ENCODE measurements at places on chromosomes 2 and 18. TPM values are rescaled to one million over a fixed set of nuclear protein-coding genes. Genes with fewer than 3 reads are reported as not detected.

The ASTL gene
- total RNA-seq, result not detected

The RAX gene
- not detected for total RNA-seq

The POTEJ gene
- total RNA-seq, result not detected

The STK11IP gene
- total RNA-seq, result 11.3 TPM

The POTEC gene
- total RNA-seq, result not detected

The RESP18 gene
- not detected for total RNA-seq

The MYO3B gene
- 0.49 TPM for total RNA-seq

The AQP12A gene
- total RNA-seq, result not detected

The VIT gene
- 56.5 TPM for total RNA-seq

The UBXN4 gene
- total RNA-seq, result 51.6 TPM

GRCh38 chr2:3631161-3631850 is 26.7 kb upstream of the ALLC start:
- no peak overlapping the region for H3K4me3 ChIP-seq
- no peaks in the 10 kb centered on the region for H3K27me3 ChIP-seq
- H3K27ac ChIP-seq, result no peak overlapping the region
- no peaks in the 10 kb centered on the region for H3K36me3 ChIP-seq

GRCh38 chr2:227717687-227718567 is at the start of gene SLC19A3:
SLC19A3 (minus strand) TSS chr2:227718028; CDS start chr2:227702318, 15,710 bp downstream.
- H3K27me3 ChIP-seq, result no peaks in the 10 kb centered on the region
- H3K27ac ChIP-seq, result peak within 1 kb of the TSS; percentile 34
- no peaks in the 10 kb centered on the region for H3K36me3 ChIP-seq

- no peak overlapping the region for H3K27ac ChIP-seq
- no peak for DNase-seq
- no peaks in the 10 kb centered on the region for H3K36me3 ChIP-seq
- H3K4me1 ChIP-seq, result no peaks in the 10 kb centered on the region
- no peaks in the 10 kb centered on the region for H3K27me3 ChIP-seq
- H3K4me3 ChIP-seq, result no peak overlapping the region
Measured at GRCh38 chr2:110783196-110783873, 51.0 kb downstream of the ACOXL start.

GRCh38 chr2:186325827-186326535 is 160.1 kb upstream of the ZC3H15 start:
- H3K4me1 ChIP-seq, result no peaks in the 10 kb centered on the region
- no peaks in the 10 kb centered on the region for H3K36me3 ChIP-seq
- no peaks in the 10 kb centered on the region for H3K27me3 ChIP-seq
- no peak overlapping the region for H3K27ac ChIP-seq
- H3K4me3 ChIP-seq, result no peak overlapping the region
- no peak for DNase-seq

DNA sequence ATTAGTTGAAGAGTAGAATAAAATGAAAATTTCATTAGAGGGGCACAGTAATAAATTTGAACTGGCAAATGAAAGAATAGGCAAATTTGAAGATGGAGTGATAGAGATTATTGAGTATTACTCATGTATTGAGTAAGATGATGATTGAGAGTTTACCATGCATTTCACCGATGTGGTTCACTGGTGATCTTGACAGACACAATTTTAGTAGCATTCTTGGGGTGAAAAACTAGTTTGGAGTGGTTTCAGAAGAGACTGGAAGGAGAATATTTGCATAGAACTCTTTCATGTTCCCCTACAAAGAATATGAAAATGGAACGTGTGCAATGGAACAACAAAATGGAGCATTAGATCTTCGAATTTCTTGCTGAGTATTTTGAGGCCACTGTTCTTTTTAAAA is 121.4 kb downstream of the ASXL3 start:
- H3K4me3 ChIP-seq, result no peak overlapping the region
- H3K4me1 ChIP-seq, result no peaks in the 10 kb centered on the region
- H3K27me3 ChIP-seq, result no peaks in the 10 kb centered on the region
- no peak overlapping the region for H3K27ac ChIP-seq

DNA sequence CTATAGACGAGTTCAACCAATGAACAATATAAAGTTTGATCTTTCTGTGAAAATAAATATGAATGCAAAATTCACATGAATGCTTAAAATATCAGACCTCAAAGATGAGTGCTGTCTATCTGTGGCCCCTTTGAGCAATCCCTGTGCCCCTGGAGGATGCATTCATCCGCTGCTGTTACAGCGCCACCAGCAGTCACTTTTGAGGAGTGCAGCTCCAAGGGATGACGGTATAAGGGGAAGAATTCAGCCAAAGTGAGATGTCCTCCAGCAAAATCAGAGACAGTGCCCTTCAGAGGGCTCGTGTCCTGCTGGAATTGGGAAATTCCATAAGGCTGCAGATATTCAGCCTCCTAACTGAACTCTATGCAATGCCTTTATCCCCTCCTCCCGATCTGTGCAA is 12.0 kb upstream of the CHRNA1 start:
- DNase-seq, result no peak
- no peak overlapping the region for H3K4me3 ChIP-seq
- H3K27ac ChIP-seq, result no peak overlapping the region
- no peaks in the 10 kb centered on the region for H3K36me3 ChIP-seq
- H3K4me1 ChIP-seq, result peaks cover 25% of the 10 kb centered on the region

DNA sequence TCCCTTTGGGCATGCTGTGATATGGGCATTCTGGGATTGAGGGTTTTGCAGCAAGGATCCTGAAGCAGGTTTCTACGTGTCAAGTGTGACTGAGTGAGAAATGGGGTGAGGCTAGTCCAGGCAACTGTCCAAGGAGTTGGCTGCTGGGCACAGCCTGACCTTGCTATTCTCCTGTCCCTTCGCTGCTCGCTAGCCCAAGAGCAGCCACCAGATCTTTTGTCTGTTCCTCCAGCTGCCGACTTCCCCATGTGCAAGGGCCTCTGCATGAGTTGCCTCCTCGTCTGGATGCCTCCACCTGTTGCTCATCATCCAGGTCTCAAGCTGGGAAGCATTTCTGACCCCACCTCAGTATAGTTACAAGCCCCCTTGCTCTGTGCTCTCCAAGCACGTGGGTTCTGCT is 71.1 kb downstream of the DYSF start:
- no peaks in the 10 kb centered on the region for H3K36me3 ChIP-seq
- no peaks in the 10 kb centered on the region for H3K27me3 ChIP-seq
- DNase-seq, result no peak
- no peak overlapping the region for H3K27ac ChIP-seq
- H3K4me3 ChIP-seq, result no peak overlapping the region

DNA sequence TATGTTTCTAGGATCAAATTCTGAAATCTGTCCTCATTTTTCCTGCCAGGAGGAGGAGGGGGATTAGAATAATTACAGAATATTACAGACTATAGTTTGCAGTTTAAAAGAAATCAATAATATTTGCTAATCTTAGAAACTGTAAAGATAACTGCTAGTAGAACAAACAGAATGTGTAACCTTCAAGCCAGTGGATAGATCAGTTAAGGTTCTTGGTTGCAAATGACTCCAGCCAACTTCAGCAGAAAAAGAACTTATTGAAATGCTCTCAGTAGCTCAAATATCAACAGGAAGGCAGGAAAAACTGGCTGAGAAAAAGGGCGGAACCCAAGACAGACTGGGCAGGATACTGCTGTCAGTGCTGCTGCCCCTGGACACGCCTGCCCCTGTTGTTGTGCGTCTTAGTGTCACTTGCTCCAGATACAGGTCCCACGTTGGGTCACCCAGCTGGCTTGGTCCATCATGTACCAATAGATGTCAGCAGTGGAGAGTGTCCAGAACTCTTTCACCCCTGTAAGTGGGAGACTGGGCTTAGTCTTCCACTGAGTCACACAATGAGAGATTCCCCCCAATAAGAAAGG is 10.2 kb downstream of the NMUR1 start:
- no peak for DNase-seq
- no peak overlapping the region for H3K27ac ChIP-seq
- H3K27me3 ChIP-seq, result no peaks in the 10 kb centered on the region
- no peaks in the 10 kb centered on the region for H3K36me3 ChIP-seq

- no peak for DNase-seq
- no peak overlapping the region for H3K4me3 ChIP-seq
- H3K27me3 ChIP-seq, result no peaks in the 10 kb centered on the region
- no peaks in the 10 kb centered on the region for H3K4me1 ChIP-seq
Measured at GRCh38 chr2:194060269-194060668, 1596.8 kb upstream of the SLC39A10 start.

DNA sequence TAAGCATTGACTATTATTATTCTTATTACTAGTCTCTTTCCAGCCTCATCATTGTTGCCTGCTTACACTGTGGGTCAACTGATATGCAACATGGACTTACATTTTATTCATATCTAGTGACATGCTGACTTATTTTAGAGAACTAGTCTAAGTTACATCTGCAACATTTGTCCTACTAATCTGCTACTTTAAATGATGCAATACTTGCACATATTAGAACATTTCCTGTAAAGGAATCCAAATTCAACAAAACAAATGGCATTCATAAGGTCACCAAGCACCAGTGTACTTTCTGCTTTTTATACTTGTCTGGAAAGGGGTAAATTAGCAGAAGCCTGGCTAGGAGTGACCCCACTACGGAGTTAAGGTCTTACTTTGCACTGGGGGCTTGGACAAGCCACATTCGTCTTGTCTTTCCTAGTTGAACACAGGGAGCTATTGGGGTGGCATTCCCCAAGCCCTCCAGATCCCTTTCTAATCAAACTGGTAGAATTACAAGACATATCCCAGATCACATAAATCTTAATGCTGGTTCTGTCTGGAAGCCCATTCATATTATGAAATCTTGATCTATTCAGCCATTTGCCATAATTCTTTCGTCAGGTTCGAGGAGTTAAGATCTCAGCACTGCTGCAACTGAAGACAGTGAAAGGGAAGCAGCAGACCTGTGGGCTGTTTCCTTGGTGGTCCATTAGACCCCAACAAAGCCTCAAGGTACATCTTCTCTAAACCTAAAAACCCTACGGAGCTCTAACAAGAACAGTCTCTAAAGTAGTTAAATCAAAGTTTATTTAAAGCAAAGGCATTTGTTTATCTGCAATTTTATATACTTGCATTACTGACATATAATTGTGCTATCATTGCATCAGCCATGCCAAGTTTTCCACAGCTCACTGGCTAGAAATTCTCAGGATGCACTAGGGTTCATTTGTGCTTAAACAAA is 49.9 kb upstream of the RTN4 start:
- H3K4me3 ChIP-seq, result no peak overlapping the region
- DNase-seq, result no peak
- H3K36me3 ChIP-seq, result no peaks in the 10 kb centered on the region
- peak overlapping the region; percentile 34 for H3K27ac ChIP-seq
- H3K4me1 ChIP-seq, result peaks cover 21% of the 10 kb centered on the region

GRCh38 chr2:190707726-190708125 is 58.8 kb downstream of the NAB1 start:
- no peak overlapping the region for H3K27ac ChIP-seq
- no peak overlapping the region for H3K4me3 ChIP-seq
- H3K36me3 ChIP-seq, result no peaks in the 10 kb centered on the region
- no peak for DNase-seq

DNA sequence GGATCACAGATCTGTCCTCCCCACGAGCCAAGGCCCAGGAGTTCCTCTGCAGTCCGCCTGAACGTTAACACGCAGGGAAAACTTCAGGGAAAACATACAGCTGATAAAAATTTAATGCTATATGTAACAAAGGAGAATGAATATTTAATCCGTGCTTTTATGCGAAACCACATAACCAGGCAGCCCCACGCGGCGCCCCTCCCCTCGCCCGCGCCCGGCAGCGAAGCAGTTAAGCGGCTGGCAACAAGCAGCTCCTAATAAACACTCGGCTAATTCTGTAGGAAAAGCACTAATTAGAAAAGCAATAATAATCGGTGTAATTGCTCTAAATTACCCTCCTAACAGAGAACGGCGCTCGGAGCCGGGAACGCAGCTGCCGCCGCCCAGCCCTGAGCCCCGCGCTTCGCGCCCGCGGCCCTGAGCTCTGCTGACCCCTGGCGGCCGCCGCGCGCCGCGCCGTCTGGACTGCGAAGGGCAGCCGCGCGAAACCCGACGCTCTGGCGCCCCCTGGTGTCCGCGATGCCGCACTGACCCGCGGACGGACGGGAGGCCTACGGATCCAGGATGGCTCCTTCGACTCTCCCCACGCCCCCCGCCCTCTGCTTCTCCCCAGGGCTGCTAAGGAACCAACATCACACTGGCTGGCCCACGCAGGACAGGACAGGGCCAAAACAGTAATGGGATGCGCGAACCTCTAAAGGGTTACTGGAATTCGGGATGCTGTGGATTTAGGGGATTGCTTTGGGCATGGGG is 181.4 kb downstream of the SMAD2 start:
- H3K4me3 ChIP-seq, result peak overlapping the region; percentile 23
- H3K36me3 ChIP-seq, result no peaks in the 10 kb centered on the region
- peak; percentile 84 for DNase-seq
- H3K27ac ChIP-seq, result no peak overlapping the region
- no peaks in the 10 kb centered on the region for H3K27me3 ChIP-seq

DNA sequence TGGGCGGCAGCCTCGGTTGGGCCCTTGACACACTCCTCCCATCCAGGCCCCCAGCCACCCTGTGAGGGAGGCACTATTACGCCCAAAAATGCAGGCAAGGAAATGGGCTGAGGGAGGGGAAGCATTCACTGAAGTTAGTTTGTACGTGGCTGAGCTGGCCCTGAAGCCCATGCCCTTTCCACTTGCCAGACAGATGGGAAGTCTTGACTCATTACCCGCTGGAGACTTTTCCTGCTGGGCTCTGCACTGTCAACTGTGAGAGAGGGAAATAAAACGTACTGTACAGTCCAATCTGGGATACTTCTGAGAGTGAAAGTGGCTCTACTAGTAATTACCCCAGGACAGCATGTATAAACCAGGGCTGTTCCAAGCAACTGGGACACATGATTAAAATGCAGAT is 125.9 kb downstream of the MSH2 start:
- H3K4me3 ChIP-seq, result no peak overlapping the region
- H3K36me3 ChIP-seq, result no peaks in the 10 kb centered on the region
- H3K4me1 ChIP-seq, result no peaks in the 10 kb centered on the region
- no peak for DNase-seq
- H3K27ac ChIP-seq, result no peak overlapping the region

DNA sequence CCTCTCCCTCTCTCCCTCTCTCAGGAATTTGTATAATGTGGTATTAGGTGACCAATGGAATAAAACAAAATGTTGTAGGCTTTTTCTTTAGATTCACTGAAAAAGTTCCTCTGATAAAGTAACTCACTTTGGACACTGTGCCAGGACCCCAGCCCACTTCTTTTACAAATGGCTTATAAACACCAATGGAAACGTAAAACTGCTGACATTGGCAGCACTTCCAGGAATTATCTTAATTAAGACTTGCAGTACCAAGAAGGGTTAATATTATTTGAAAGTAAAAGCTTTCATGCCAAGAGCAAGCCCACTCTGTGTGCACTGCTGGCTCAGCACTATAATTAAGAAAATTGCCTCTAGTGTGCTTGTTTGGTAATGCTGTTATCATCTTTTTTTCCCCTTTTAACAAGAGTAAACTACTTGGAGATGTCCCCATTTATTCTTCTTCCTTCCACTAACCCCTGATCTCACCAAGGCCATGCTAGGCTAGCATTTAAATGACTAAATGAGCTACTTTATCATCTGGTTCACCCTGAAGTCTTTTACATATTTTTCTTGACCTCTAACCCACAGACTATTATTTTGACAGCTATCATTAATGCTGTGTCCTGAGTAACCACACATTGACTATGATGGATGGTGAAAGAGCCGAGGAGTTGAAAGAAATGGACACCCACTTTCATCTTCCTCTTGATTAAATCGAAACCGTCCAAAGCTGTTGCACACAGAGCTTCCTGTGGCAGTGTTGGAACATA is 232.2 kb upstream of the ETAA1 start:
- no peak overlapping the region for H3K4me3 ChIP-seq
- no peaks in the 10 kb centered on the region for H3K36me3 ChIP-seq
- H3K27ac ChIP-seq, result no peak overlapping the region
- H3K4me1 ChIP-seq, result peaks cover 7% of the 10 kb centered on the region

All from vagina (tissue), 2 donors.